Stimulated activated CD8-positive, alpha-beta memory T cell treated with anti-CD3 and anti-CD28 coated beads, Interleukin-2, amount 100 ng/mL, for 48 hours (primary cell): ENCODE measurements at places on chromosomes 6 and 20.
A peak's percentile ranks its signal among the peaks of the same experiment; 100 is the strongest.

DNA sequence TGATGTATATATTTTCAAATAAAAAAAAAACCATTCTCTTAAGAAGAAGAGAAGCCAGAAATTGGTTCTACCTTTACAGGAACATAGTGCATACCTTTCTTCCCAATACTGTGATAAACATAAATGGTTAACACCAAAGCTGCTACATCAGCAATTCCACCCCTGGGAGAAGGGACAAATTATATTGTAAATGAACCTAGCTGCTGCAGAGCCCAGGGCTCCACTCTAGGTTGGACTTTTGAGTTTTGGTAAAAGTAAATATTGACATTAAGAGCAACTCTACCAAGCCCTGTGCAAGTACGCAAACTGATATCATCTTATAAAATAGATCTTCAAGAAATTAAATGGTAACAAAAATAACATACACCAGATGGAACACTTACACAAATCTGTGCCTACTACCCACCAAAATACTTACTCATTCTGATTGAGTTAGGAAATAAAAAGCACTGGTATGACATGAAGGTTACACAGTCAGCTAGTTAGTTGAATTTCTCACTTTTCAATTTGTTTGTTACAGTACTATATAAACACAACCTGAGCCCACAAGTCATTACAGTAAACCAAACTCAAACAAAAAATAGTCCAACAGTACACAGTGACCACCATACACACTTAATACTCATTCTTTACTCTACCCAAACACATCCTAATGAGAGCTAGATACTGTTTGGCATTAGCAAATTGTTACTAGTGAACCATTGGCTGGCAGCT, 223.3 kb upstream of the HEY2 start:
- DNase-seq = no peak

DNA sequence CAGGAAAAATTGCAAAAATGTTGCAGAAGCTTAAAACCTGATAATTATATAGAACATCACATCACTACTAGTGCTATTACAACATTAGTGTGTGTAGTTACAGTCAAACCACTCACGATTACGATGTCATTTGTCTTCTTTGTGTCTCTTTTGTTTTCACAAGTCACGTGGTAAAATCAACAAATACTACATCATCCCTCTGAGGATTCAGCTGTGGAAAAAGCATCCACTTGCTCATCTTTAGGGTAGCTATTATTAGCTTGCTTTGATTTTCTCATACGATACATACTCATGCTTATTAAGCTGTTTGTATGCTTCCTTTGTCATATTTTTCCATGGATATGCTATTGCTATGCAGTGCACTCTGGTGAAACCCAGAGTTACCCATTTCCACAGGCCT, 22.2 kb upstream of the ATXN1 start:
- no peak for DNase-seq

DNA sequence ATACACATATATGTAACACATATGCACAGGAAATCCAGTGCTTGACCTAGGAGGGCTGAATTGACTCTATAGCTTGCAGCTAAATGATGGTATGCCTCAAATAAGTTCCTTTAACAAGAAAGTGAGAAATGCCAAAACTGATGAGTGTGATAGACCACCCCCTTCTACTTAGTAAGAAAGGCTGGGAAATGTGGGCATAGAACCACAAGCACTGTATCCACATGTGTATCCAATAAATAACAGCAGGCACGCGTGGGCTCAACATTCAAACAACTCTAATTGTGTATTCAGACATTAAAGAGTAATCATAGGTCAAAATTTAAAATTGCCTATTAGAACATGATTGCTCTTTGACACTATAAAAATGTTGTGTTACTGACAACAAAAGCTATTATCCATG, 54.1 kb downstream of the FAM83B start:
- DNase-seq = no peak

- no peak for DNase-seq
These were observed 103.8 kb upstream of the NAA20 start for GRCh38 chr20:19913349-19913748.

- DNase-seq = no peak
These were observed 163.0 kb downstream of the TBX18 start for GRCh38 chr6:84601366-84601765.

DNA sequence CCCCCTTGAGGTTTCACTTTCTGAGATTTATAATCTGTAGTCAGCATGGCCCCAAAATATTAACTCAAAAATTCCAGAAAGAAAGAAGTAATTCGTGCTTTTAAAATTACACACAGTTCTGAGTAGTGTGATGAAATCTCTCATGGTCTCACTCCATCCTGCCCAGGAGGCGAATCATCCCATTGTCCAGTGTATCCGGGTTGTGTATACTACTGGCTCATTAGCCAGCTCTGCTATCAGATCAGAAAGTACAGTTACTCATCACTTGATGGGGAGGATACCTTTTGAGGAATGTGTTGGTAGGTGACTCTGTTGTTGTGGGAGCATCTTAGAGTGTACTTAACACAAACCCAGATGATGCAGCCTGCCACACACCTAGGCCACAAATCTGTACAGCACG, 65.2 kb downstream of the CDC5L start:
- no peak for DNase-seq

GRCh38 chr6:75530696-75531095, 37.1 kb upstream of the FILIP1 start:
- no peak for DNase-seq

GRCh38 chr6:168533414-168533813, 92.4 kb downstream of the SMOC2 start:
- no peak for DNase-seq

DNA sequence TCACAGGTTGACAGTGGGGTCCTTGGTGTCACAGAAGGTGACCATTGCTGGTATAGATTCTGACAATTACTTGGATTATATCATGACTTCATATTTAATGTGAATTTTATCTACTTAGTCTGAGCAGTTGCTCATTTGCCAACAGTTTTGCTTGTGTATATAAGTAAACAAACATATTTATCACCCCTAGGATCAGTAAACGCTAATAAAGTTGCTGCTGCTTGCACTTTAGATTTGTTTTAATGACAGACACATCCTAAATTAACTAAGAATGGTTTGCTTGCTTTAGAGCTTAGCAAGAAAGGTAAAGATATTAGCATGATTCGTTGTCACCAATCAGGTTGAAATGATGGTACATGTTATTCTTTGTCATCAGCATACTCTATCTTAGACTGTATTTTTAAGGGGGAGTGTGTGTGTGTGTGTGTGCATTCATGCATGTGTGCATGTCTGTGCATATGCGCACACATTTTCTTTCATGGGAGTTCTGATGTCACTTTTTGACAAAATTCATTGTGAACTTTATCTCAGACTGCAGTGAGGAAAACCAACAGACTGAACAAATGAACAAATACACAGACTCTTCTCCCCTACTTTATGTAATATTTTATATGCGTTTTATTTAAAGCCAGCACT, 782.6 kb upstream of the FLRT3 start:
- no peak for DNase-seq

- no peak for DNase-seq
These were observed 18.6 kb upstream of the CST3 start for GRCh38 chr20:23656372-23656771.

DNA sequence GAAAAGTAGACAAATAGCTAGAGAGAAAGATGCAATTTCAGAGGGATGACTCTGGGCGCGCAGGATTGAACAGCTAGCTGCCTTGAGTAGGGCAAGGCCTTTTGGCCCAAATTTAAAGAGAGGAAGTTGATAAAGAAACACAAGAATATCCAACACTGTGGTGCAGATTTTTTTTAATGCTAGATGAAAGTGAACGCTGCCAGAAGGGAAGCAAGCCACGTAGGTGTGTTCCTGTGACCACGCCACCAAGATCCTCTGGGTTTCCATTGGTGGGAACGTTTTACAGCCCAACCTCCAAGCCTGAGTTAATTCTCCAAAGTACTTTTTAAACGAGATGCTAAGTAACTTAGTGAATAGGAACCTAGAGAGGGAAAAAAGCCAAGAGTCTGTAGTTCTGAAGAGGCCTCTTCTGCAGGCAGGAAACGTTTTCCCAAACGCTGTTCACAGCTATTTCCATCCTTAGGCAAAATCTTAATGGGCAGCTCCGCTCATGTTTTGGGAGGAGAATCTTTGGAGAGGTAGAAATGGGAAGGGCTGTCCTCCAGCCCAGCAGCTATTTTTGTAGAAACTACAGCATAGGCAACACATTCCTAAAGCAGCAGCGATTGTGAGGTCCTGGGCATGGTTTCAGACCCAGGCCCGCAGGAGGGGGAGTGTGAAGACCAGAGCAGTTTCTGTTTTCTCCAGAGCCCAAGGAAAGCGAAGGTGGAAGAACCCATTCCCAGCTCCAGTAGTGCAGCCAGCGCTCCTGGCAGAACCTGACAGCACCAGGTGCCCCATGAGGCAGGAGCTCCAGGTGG, 8.2 kb downstream of the LY86 start:
- DNase-seq = no peak

DNA sequence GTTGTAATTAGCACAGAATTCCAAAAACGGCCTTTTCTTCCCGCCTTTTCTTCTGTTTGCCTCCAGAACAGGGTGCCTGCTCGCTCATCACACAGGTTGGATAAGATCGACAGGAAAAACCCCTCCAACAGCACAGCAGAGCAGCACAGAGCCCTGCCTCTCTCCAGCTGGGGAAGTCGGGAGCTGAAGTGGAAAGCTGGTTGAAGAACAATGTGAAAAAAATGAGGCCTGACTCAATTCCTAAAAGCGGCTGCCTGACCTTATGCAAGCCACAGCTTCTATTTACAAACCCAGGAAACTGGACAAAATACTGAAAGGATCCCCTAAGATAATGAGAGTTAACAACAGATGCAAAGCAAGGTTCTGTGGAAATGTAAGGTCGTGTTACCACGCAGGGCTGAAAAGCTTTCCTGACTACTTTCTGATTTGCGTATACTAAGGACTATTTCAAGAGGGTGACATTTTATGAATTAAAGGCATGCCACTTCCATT, 116.9 kb downstream of the TTLL2 start:
- no peak for DNase-seq

DNA sequence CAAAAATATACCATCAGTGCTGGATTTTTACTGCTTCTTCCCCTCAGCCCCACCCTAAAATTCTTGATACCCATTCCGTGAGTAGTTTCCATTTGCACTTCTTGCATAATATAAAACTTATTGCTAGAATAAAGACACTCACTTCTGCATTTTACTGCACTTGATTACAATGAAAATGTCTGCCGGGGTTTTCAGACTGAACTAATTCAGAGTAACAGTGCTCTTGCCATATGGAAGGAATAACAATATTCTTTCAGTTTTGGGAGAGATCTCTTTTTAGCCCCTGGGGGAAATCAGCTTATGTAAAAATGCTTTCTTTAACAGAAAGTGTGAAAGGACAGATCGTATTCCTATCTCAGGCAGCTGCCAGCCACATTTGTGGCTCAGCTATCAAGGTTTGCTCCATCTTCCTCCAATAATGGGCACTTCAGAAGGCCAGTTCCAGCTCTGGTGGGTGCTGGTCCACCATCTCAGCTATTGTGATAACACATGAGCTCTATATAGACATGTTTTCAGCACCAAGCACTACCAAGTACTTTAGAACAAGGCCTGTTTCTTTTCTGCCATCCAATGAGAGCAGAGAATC, 8.9 kb downstream of the SMLR1 start:
- no peak for DNase-seq

- DNase-seq = no peak
These were observed 204.7 kb upstream of the ARG1 start for GRCh38 chr6:131368198-131368911.

DNA sequence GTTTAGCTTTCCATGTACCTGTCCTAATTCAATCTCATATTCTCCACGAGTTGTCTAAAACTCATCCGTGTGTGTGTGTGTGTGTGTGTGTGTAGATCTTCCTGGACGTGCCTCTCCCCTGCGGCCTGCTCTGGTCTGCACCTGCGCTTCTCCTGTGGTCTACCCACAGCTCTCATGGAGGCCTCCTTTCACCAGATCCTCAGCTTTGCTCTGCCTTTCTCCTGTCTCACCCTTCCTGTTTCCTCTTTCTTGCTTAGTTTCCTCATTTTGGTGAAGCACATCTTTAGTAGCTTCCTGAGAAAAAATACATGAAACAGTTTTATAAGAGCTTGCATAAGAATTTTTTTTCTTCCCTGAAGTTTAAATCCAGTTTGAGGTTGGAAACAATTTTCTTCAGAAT, 18.1 kb downstream of the SLX4IP start:
- no peak for DNase-seq

GRCh38 chr6:155493694-155494143, 38.1 kb upstream of the NOX3 start:
- DNase-seq = no peak

DNA sequence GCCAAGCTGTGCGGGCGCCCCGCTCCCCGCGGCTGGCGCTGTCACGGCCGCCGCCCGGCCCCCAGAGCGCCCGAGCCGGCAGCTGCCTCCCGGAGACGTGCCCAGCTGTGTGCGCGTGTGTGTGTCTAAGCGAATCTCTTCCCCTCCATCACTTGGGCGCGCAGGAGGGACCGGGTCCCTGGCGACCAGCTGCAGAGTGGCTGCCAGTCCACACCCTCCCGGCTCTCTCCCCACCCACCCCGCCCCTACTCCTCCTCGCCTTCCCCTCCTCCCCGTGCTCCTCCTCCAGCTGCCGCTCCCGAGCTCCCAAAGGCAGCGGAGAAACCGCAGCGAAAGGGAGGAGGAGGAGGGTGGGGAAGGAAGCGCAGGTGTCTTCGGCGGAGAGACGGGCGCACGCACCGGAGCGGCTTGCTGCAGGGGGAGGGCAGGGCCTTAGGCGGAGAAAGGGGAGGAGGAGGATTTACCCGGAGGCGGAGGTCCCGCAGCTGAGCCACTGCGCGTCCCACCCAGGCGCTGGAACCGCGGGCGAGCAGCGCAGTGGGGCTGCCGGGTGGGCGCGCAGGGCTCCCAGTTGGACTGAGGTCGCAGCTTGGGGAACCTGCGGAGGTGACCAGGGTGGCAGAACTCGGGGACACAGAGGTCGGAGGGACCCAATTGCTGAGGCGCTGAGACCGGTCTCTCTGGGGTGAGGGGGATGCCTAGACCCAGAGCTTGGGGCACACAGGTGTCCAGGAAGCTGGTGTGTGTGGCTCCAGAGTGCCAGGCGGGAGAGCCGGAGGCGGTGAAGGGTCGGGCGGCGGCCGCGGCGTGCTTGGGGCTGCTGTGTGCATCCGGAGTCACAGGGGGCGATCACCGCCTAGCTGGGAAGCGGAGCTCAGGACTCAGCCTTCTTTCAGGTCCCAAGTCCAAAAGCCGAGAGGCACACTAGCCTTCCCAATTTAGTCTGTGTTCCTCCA, at the start of gene HS3ST5:
HS3ST5 (minus strand) TSS at position 198 of the 956 bp plus-strand sequence. CDS start 280,178 bp downstream, outside the sequence.
- peak; percentile 7 for DNase-seq

GRCh38 chr20:39619271-39619785, 657.2 kb downstream of the DHX35 start:
- DNase-seq = no peak

- no peak for DNase-seq
These were observed 9.1 kb upstream of the TJAP1 start for GRCh38 chr6:43468240-43468639.
